ENCODE measurements at places on chromosomes 13 and 19.

DNA sequence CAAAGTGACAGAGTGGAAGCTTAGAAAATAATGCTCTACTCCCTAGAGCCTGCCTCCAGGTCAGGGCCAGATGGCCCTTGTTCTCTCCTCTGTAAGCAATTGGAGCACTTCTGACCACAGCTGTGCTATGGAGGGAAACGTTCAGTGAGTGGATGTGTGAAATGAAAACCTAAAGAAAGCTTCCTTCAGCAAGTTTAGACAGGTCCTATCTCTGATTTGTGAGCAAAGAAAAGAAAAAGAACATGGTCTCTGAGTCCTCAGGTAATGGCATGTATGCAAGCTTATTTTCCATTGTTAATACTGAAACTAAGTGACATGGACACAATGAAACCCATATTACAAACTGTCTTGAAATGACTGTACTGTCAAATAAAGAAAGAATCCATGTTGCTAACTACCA, 1486.8 kb downstream of the EFNB2 start:
- DNase-seq, result no peak

DNA sequence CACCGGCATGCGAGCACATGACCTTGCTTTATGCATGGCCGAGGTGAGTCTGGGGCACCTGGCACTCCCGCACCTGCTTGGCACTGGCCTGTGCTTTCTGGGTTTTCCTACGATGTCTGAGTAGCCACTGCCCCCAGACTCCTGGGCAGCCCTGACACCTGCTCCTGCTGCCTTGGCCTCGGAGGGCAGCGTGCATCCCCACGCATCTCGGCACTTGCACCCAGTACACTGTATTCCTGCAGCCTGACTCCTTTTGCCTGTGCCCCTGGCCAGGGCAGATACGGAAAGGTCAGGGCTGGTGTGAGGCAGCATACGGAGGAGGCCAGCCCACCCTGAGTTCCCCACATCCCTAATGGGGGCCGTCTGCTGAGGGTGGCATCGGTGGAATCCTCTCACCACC, 340.6 kb downstream of the TEX29 start:
- DNase-seq, result no peak

DNA sequence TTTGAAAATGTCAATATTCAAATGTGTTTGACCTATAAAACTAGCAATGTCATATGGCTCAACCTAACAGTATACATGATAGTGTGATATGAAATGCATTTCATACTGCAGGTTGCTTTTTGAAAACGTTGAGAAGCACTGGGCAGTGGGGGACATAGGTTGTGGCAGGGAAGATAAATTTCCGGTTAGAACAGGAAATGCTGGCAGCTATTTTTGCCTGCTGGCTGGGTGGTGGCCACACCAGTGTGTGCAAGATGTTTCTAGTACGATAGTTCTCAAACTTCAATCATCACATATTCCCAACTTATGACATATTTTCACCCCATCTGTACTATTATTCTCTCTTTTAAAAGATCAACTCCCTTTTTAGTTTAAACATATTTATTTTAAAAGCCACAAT, 17.2 kb downstream of the FXYD5 start:
- no peak for DNase-seq

GRCh38 chr13:51844862-51845573, at the start of gene TMEM272:
TSS of gene TMEM272 (minus strand) at chr13:51845177. CDS start at chr13:51838530, 6,647 bp downstream.
- DNase-seq, result peak; percentile 80

GRCh38 chr13:29583073-29583785, 12.3 kb downstream of the SLC7A1 start:
- no peak for DNase-seq

GRCh38 chr13:74325106-74325505, 190.9 kb upstream of the KLF12 start:
- no peak for DNase-seq

- DNase-seq, result no peak
Observed at GRCh38 chr13:23320926-23321534, 112.5 kb downstream of the SACS start.

- DNase-seq, result no peak
Observed at GRCh38 chr13:51874651-51875050, 12.9 kb downstream of the CCDC70 start.

GRCh38 chr13:50699874-50700663, 143.4 kb downstream of the DLEU7 start:
- DNase-seq, result no peak

- DNase-seq, result no peak
Observed at GRCh38 chr13:103178986-103179943, 113.0 kb upstream of the SLC10A2 start.

- peak; percentile 71 for DNase-seq
Observed at GRCh38 chr19:920051-920864, 3.1 kb downstream of the KISS1R start.

DNA sequence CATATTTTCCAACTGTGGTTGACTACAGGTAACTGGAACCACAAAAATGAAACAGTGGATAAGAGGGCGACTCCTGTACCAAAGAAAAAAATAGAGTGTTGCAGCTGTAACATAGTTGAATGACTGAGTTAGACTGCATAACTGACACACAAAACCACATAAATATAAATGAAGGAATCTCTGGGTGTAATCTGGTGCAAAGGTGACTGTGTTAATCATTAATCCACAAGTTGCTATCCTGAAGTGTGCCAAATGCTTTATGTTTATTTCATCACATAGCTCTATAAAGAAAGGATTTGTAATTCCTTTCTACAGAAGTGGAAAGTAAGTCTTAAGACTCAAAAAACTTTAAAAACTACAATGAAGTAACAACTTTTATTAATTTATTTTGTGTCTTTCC, 6.0 kb upstream of the GJB2 start:
- no peak for DNase-seq

DNA sequence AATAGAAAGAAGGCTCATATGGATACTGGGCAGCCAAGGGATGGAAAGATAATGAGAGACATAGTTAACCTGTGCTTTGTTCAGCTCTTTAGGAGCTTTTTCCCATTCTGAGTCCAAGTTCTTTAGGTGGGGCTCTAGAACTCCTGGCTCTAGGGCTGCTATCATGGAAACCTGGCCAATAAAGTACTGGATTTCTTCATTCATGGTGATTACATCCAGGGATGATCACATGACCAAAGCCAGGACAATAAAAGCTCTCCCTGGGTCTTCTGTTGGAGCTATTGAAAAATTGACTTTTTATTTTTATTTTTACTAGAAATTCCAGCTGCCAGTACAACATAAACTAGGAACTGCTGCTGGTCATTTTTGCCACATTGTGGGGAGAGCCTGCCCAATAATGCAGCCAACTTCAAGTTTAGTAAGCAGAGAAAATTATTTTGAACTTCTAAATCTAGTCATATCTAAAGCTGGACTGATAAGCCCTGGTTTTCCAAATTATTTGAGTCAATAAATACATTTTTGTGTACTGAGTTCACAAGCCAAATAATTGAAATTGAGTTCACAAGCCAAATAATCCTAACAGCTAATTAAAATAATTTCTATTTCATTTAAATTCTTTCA, 224.9 kb upstream of the STARD13 start:
- DNase-seq, result no peak

DNA sequence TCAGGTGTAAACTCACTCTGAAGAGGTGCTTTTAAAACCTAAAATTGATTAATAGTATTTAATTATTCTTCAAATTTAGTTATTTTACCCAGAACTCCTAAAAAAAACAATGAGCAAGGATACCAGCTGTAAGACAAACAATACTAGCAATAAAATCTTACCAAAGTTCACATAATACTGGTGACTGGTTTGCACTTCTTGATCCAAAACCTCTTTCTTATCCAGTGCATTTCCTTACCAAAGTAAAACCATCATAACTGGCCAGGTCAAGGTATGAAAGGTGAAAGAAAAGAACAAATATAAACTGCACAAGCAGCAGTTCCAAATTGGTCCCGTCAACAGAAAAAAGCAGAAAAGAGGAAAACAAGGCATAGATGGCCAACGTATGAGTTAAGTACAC, 62.7 kb downstream of the PSPC1 start:
- no peak for DNase-seq

DNA sequence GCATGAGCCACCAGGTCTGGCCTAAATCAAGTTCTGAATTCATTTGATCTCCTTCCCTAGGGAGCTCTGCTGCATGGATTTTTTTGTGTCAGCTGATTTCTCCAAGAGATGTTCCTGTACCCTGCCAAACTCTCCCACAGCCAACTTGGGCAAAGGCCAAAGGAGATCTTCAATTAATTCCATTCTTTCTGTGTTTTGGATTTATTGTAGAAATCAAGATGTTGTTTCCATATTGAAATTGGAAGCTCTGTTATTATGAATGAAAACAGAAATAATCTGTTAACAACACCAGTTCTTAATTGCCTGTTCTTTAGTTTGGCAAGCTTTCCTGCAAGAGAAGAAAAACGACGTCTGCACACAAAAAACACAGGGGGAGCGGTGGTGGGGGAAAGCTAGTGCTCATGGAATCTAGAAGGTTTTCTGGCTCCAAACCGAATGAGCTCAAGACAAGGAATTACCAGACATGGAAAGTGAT, 86.5 kb upstream of the ABCC4 start:
- no peak for DNase-seq

All from stimulated activated naive CD8-positive, alpha-beta T cell treated with anti-CD3 and anti-CD28 coated beads, Interleukin-15, Interleukin-2, amounts not matched to agents 100 U/mL and 50 U/mL, for 24 hours (primary cell).